ENCODE measurements at places on chromosomes 3 and 15. TPM values are rescaled to one million over a fixed set of nuclear protein-coding genes. Genes with fewer than 3 reads are reported as not detected.

GRCh38 chr3:115968871-115969270 is 345.6 kb downstream of the GAP43 start:
- no peak for DNase-seq

DNA sequence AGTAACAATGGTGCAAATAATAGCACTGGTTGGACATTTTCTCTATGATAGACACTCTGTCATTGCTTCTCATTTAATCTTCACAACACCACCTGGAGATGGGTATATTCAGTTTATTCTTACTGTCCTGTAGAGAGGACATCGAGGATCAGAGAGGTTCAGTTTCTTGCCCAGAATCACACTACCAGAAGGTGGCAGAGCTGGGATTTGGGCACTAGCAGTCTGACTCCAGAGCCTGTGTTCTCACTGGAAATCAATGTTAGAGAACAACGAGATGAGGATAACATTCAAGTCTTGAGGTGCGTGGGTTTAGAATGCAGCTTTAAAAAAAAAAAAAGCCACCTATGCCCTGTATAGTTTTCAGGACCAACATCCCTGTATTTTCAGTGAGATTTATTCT is 127.8 kb downstream of the SYNPR start:
- DNase-seq = no peak

DNA sequence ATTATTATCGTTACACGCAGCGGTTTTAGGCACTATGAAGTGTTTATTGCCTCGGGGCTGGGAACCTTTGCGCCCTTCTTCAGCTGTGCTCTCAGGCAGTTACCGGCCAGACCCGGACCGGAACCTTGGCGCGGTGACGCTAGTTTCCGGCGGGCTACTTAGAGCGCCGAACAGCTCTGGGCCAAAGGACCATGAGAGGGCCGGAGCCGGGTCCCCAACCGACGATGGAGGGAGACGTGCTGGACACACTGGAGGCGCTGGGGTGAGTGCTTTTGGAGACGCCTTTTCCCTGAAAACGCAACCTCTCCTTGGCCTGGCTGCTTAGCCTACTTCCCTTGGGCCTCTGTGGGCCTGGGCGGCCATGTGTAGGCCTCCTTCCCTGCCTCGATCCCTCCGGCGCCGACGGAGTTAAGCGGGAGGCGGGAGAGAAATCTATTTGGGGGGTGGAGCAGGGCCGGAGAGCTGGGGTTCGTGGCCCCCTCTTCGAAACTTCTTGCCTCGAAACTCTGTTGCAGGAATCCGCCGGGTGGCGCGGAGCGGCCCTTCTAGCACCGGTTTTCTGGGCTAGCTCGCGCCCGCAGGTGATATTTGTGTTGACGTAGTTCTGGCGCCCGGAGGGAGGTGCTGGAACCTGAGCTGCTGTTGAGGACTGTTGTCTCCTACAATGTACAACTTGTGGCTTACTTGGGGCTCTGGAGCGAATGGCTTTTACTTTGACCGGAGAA is at the start of gene FAM98B:
TSS of gene FAM98B (plus strand) at position 157 of the 725 bp plus-strand sequence. CDS start at position 192, 35 bp downstream.
- DNase-seq = peak; percentile 89

GRCh38 chr3:18061737-18062656 is 319.6 kb upstream of the TBC1D5 start:
- no peak for DNase-seq

Gene IL17RE
- 6.8 TPM for polyA plus RNA-seq

Gene POTEB3
- polyA plus RNA-seq = not detected

Data from hepatocyte (in vitro differentiated cells).